Myometrial cell (primary cell): ENCODE measurements at places on chromosomes 7 and 10. TPM values are rescaled to one million over a fixed set of nuclear protein-coding genes. Genes with fewer than 3 reads are reported as not detected.

OR9A2 gene
- total RNA-seq, result not detected in 2 replicates

GPR15LG gene
- total RNA-seq, result not detected in 2 replicates

HOXA13 gene
- 11.0 and 18.8 TPM in 2 replicates for total RNA-seq

CCDC3 gene
- total RNA-seq, result not detected in 2 replicates

CTTNBP2 gene
- 0.18 TPM in 1 of 2 replicates, not detected in the other for total RNA-seq

ANK3 gene
- 1.1 and 6.1 TPM in 2 replicates for total RNA-seq

ATG9B gene
- total RNA-seq, result not detected in 2 replicates

GIMAP1 gene
- not detected in 2 replicates for total RNA-seq

OR2A12 gene
- total RNA-seq, result not detected in 2 replicates

PPP1R9A gene
- total RNA-seq, result not detected in 2 replicates

INPP5F gene
- total RNA-seq, result 15.0 and 16.5 TPM in 2 replicates

PAX2 gene
- total RNA-seq, result not detected in 2 replicates

ENO4 gene
- total RNA-seq, result 0.58 and 1.1 TPM in 2 replicates

TMEM236 gene
- not detected in 2 replicates for total RNA-seq

ABCA13 gene
- total RNA-seq, result not detected in 2 replicates

EBLN1 gene
- total RNA-seq, result not detected in 2 replicates

PDK4 gene
- total RNA-seq, result under 0.01 and 0.29 TPM in 2 replicates

KLF14 gene
- total RNA-seq, result not detected in 2 replicates

CLRN3 gene
- total RNA-seq, result not detected in 2 replicates

GDF10 gene
- not detected in 2 replicates for total RNA-seq

PLAC9 gene
- not detected in 2 replicates for total RNA-seq

ABCB1 gene
- 0.18 TPM in 1 of 2 replicates, not detected in the other for total RNA-seq

LIPF gene
- not detected in 2 replicates for total RNA-seq

PON1 gene
- not detected in 2 replicates for total RNA-seq

AOAH gene
- not detected in 2 replicates for total RNA-seq

RELN gene
- 0.29 and 4.4 TPM in 2 replicates for total RNA-seq

SLC16A9 gene
- total RNA-seq, result 1.1 TPM in 1 of 2 replicates, not detected in the other
